Stimulated activated CD4-positive, alpha-beta T cell treated with anti-CD3 and anti-CD28 coated beads, Interleukin-15, amount 100 ng/mL, for 48 hours (primary cell): ENCODE measurements at places on chromosomes 7 and 10.

DNA sequence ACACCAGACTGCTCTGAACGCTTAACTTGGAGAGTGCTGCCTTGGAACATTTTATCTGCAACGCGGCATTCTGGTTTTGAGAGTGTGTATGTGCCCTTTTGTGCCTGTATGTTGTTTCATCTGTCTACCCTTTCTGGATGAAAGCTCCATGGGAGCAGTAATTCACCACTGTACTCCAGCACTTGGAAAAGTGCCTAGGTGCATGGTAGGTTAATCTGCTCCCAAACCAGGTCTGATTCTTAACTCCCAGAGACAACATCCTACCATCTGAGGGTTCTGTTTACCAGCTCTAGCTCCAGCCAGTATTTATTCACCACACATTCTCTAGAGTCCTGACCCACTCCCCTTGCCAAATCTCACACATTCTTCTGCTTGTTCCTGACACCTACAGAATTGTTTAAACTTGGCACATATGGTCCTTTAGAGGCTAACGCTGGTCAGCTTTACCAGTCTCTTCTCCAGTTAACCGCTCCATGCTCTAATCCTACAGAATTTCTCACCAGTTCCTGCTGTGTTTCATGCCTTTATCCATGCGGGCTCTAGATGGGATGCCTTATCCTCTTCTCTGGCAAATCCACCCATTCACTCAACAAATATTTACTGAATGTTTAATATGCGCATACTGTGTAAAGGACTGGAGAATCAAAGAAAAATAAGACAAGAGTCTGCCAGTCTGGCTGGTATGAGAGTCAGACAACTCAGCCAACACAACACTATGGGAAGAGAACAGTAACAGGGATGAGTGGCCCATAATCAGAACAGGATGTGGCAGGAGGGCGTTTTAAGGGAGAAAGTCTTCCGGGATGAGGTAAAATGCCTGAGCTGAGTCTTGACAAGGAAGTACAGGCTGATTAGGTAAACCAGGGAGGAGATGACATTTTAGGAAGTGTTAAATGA, 46.3 kb downstream of the MTPN start:
- no peak for DNase-seq

DNA sequence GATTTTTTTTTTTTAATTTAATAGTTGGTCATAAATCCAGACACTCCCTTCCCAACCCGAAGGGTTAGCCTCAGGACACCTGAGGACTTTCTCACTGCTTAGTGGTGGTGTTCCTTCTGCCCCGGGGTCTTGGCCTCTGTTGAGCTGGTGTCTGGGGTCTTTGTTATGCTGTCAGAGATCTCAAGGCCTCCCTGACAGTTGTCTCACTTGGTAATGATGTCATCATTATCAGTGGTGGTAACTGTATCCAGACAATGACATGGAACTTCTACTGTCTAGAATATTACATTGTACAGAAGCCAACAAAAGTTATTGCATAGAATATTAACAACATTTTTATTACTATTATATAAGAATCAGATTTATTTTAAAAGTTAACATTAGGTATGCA, 32.9 kb downstream of the PPP2R2D start:
- DNase-seq = no peak

DNA sequence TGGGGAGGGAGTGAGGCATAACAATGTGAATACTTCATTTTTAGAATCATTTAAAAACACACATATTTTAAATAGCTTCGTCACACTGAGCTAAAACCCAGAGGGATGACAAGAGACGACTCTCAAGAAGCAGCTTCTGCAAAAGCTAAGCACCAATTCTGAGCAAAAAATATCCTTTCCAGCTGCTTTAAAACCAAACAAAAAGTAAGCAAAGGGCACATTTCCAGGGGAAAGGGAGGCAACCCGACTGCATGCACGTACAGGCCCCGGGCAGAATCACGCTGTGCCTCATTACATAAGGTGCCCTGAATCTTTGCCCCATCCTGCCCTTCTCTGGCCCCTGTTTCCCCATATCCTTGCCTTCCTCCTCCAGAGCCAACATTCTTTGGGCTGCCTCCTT, 78.4 kb downstream of the DGKI start:
- DNase-seq = no peak

GRCh38 chr10:88390041-88390440, 193.1 kb downstream of the RNLS start:
- DNase-seq = no peak

DNA sequence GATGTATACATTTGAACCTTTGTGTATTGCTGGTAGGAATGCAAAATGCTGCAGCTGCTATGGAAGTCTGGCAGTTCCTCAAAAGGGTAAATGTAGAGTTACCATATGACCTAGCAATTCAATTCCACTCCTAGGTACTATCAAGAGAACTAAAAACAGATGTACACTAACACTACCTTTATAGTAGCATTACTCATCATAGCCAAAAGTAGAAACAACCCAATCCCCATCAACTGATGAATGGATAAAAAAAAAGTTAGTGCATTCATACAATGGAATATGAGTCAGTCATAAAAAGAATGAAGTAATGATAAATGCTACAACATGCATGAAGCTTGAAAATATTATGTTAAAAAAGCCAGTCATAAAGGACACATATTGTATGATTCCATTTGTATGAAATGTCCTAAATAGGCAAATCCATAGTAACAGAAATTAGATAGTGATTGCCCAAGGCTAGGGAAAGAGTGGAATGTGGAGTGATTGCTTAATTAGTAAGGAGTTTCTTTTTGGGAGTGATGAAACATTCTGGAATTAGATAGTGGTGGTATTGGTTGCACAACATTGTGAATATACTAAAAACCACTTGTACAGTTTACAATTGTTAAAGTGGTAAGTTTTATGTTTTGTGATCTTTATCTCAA, 96.4 kb upstream of the AOAH start:
- DNase-seq = no peak

DNA sequence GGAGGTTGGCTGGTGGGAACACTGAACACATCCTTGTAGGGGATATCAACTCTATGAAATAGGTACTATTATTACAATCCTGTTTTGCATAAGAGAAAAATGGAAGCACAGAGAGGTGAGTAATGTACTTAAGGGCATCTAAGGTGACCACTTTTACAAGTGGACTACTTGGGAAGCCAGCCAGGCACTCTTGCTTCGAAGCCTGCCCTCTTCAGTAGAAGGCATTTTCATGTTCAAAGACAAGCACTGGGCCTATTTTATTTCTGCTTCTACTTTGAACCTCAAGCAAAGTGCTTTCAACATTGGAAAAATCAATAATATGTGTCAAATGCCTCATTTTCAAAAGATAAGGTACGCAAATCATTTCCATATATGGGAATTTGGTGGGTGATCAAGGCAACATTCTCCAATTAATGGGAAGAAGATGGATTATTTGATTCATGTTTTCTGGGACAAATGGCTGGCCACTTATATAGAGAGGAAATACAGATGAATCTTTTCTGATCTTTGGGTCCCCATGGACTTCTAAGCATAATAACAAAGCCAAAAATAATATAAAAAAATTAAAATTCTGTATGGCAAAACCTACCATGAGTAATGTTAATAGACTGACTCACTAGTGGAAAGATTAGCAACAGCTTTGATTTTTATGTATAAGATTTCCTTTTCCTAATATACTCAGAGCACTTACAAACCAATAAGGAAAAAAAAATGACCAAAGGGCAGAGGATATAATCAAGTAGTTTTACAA, 270.2 kb downstream of the FRMD4A start:
- DNase-seq = no peak

- DNase-seq = no peak
Measured at GRCh38 chr10:86851328-86852207, 95.1 kb downstream of the BMPR1A start.

DNA sequence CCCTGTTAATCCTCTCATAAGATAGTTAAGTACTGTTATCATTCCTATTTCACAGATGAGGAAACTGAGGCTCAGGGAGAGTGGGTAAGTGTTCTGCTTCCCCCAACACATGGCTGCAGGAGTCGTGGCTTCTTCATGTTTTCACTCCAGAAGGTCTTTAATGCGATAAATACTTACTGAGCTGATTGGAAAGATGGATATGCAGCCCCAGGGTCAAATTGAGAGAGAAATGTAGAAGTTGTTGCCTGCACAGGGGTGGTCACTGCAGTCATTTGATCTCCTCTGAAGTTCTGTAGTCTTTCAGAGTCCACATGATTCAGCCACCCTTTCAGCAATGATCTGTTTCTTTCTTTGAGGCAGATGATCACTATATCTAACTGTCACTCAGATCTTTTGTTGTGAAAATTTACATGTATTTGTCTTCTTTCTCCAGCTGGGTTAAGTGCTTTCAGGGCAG, 29.3 kb downstream of the CRCP start:
- DNase-seq = no peak

DNA sequence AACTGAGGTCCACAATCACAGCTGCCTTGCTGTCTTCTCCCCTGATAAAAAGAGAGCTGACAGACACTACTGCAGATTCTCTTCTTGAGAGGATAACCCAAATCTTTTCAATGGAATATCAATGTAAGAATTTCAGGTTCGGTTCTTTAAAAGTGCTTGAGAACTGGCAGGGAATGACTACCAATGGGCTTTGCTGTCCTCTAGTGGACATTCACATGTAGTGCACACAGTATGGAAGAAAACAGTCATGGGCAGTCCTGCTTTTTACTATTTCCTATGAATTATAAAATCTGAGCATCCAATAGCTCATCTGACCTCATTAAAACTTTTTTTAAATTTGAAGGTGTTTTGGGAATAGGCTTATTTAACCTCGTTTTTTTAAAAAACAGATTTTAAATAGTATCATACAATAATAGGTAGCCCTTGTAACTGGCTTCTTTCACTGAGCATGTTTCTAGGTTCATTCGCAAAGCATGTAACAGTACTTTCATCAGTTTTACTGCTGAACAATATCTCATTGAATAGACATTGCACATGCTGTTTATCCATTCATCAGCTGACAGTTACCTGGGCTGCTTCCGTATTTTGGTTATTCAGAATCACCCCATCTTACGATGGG, 18.3 kb downstream of the FZD9 start:
- no peak for DNase-seq

DNA sequence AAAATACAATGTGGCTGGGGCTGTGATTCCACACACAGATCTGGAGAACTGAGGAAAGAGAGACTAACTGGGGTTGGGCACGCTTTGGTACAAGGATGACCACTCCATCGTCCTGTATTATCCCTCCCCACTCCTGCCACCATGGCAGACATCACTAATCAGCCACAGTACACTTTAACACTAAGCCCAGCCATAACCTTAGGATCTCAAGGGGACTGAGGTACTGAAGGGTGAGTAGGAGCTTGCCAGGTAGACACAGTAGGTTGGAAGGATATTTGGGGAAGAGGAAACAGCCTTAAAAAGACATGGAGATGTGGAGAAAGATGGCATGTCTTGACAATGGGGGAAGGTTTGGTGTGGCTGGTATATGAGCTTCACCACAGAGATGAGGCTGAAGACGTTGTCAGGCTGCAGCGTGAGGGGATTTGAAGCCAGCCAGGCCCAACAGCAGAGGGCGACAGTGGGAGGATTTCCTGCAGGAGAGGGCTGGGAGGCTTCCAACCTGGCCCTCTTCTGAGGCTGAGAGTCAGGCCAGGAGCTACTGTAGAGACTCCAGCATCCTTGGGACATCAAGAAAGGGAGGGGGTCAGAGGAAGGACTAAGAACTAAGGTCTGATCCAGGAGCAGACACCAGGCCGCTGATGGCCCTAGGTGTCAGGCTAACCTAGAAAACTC, 58.6 kb upstream of the COL13A1 start:
- DNase-seq = no peak

- DNase-seq = no peak
Measured at GRCh38 chr7:39910108-39910869, 39.8 kb upstream of the CDK13 start.

DNA sequence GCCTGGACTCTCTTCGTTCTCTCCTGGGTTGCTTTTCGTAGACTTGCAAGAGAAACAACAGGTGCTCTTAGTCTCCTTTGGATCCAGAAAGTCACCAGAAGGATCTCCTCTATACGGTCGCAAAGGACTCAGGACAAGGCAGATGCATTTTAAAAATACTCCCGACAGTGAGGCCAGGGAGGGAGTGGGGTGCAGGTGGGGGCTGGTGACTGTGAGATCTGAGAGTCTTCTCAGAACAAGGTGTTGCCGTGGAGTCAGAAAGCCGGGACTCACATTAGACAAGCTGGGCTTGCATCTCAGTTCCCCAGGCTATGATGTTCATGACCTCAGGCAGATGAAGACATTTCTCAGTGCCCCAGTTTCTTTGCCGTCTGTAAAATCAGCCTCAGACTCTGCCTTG, 507.2 kb downstream of the TCERG1L start:
- DNase-seq = no peak
